ENCODE measurements at places on chromosomes 4 and X. TPM values are rescaled to one million over a fixed set of nuclear protein-coding genes. Genes with fewer than 3 reads are reported as not detected.

ARMCX5 gene
- polyA plus RNA-seq: 13.9 TPM

MAB21L2 gene
- polyA plus RNA-seq: 0.09 TPM

GAGE12H gene
- not detected for polyA plus RNA-seq

REELD1 gene
- 0.46 TPM for polyA plus RNA-seq

CXCL10 gene
- polyA plus RNA-seq: 5.7 TPM

CT45A10 gene
- polyA plus RNA-seq: not detected

PAGE2B gene
- not detected for polyA plus RNA-seq

GRCh38 chr4:189177130-189177529, 763.5 kb upstream of the FRG1 start:
- no peak for DNase-seq

DNA sequence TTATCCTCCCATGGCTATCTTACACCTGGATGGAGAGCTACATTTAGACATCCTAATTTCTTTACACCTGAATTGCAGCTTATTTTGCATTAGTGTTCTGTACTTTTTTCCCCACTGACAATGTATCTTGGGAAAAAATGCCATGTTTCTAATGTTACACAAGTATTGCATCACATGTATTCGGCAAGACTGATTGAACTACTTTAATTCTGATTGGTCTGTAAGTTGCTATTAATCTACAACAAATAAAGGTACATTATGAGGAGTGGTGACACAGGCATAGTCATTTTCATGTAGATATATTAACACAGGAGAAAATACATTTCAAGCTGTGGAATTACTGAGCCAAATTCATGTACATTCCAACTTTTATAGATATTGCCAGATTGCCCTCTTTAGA, 558.0 kb downstream of the TRIML1 start:
- DNase-seq: no peak

GRCh38 chr4:138327338-138327737, 85.2 kb upstream of the SLC7A11 start:
- DNase-seq: no peak

DNA sequence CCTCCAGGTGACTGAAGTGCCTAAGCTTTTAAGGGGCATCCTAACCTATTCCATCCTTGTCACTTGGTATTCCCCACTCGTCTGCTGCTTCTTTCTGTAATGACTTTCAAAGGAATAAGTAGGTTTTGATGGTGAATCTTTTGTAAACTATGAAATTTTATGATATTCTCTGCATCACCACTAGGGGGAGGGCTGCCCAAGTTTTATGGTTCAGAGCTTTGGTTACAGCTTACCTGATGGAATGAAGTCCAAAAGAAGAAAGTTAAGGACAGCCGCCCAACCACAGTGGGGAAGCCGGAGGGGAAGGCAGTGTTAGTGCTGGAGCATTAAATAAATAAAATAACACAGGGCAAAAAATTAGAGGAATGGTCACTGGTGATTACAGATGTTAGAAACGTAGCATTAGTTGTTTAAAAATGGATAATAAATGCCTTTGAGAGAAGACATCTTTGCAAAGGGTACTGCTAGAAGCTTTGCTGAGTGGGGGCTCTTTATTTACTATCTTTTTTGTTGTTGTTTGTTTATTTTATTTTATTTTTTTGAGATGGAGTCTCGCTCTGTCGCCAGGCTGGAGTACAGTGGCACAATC, 204.9 kb downstream of the GBA3 start:
- DNase-seq: no peak

GRCh38 chrX:13090339-13091110, 46.1 kb upstream of the FAM9C start:
- no peak for DNase-seq

- DNase-seq: no peak
Measured at GRCh38 chr4:168751263-168752225, 254.7 kb downstream of the PALLD start.

DNA sequence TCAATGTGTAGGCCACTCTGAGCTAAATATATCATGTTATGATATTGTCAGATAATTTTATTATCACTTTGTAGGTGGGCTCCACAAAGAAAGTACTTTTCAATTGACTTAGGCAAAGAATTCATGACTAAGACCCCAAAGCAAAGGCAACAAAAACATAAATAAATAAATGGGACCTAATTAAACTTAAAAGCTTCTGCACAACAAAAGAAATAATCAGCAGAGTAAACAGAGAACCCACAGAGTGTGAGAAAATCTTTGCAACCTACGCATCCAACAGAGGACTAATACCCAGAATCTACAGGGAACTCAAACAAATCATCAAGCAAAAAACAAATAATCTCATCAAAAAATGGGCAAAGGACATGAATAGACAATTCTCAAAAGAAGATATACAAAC, 15.2 kb upstream of the PDLIM5 start:
- DNase-seq: no peak

DNA sequence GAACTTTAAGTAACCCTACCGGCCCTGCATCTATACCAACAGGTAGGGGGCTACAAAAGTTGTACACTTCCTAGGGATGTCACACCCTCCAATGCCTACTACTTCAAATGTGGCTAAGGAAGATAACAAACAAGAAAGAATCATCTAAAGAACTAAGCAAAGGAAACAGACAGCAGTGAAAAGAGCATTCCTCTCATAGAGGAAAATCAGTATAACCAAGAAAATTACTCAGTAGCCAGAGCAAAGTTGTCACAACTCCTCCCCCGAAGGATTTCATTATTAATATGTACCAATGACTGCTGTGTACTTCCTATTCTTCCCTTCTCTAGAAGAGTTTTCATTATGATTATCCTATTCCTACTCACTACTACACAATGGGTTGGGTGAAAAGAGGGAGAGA, 12.6 kb downstream of the ANKRD17 start:
- DNase-seq: no peak

GRCh38 chrX:124209792-124210576, 122.5 kb upstream of the TEX13D start:
- no peak for DNase-seq

DNA sequence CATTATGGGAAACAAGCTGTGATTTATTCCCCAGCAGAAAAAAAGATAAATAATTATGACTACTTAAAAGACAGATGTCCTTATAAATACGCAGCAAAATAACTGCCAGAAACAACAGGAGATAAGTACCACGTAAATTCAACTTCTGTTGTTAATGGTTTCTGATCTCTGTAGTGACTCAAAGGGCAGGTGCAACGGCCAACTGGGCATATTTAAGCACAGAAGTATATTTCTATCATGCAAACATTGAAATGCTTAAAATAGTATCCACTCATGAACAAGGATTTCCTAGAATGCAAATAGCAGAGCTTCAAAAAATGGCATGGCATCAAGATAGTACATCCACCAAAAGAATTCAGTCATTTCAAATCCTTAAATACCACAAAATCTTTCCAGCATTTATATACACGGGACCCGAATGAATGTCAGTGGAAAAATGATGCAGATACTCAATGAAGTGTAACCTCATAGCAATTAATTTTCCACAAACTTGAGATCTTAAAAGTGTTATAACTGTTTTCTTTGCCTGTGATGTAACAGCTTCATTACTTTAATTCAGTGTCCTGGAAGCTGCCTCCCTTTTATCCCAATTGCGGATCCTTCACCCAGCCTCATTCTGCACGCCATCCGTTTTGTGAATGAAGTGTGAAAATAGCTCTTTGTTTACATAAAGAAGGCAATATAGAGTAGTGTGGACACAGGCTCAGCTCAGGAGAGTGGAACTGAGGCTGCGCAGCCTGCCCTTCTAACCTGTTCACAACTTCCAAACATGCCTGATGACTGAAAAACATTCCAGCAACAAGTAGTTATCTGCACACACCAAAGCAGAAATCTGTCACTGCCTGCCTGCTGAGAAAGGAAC, 10.2 kb downstream of the PDGFC start:
- DNase-seq: no peak

GRCh38 chr4:186200516-186200915, 9.1 kb downstream of the CYP4V2 start:
- no peak for DNase-seq

DNA sequence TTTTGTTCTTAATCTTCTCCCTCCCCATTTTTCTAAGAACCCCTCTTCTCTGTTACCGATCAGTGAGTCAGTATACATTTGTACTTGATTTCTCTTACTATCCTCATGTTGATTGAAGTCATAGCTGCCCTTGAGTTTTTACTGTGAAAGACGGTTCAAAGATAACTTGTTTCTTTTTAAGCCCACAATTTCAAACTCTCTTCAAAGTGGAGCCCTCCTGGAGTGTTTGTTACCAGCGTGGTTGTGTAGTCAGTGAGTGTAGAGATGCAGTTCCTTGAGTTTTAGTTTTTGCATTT, 7.9 kb downstream of the PPP1R3F start:
- no peak for DNase-seq

- DNase-seq: no peak
Measured at GRCh38 chr4:118911238-118911703, 22.6 kb downstream of the SYNPO2 start.

- no peak for DNase-seq
Measured at GRCh38 chr4:2352729-2353221, 65.7 kb downstream of the ZFYVE28 start.

- DNase-seq: no peak
Measured at GRCh38 chr4:101958547-101958946, 168.0 kb downstream of the BANK1 start.

DNA sequence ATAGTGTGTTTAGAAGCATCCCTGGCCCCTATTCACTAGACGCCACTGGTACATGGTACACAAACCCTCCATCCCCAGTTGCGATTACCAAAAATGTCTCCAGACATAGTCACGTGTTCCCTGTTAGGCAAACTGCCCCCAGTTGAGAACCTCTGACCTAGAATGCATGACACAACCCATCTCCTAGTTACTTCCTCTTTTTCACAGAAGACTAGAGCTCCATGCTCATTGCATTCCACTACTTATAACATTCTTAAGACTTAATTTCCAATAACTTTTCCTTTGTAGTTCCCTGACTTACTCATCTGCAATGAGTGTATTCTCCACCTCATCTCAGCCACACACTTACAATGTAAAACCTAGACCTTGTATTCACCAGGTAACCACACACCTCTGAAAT, 68.6 kb downstream of the PRSS12 start:
- no peak for DNase-seq

GRCh38 chrX:97000682-97001368, 117.1 kb downstream of the RPA4 start:
- DNase-seq: no peak

Data from left renal pelvis (tissue), 4 donors.